ENCODE measurements at places on chromosomes 12 and 14.
A peak's percentile ranks its signal among the peaks of the same experiment; 100 is the strongest.

DNA sequence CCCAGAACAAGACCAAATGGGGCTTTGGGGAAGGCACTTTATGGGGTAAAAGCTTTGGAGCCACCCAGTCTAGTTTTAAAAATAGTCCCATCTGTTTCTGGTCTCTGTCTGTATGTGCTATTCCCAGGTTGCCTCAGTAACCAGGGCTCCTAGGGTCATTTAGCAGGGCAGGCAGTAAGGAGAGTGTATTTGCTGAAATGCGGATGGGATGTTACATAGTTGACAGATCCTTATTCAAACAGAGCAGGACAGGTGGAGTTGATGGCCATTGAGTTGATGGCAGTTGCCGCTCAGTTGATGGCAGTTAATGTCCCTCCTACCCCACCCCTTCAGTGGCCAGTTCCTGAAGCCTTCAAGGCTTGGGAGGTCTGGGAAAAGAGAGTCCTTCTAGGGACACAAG lies 4.6 kb downstream of the ZC3H10 start:
- DNase-seq: no peak

GRCh38 chr12:94206886-94207285 lies 58.5 kb downstream of the PLXNC1 start:
- DNase-seq: no peak

- DNase-seq: no peak
Measured at GRCh38 chr14:73762375-73762822, 48.2 kb upstream of the PNMA1 start.

DNA sequence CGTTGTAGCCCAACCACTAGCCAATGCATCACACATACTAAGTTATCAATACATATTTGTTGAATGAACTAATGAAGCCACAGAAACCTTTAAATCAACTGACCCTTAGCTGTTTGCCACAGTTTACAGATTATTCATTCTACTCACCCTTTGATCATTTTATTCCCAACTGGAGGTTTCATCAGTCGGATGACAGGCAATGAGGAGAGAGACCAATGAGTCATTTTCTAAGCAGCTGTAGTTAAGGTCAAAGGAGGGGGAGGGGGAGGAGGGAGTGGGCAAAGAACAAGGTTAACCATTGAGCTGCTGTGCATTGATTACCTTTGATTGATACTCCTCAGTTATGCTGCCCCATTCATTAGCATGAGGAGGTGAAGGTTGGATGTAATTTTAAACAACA lies 469.5 kb downstream of the VRK1 start:
- DNase-seq: peak; percentile 85

GRCh38 chr12:6166808-6167207 lies 33.4 kb upstream of the CD9 start:
- DNase-seq: no peak

DNA sequence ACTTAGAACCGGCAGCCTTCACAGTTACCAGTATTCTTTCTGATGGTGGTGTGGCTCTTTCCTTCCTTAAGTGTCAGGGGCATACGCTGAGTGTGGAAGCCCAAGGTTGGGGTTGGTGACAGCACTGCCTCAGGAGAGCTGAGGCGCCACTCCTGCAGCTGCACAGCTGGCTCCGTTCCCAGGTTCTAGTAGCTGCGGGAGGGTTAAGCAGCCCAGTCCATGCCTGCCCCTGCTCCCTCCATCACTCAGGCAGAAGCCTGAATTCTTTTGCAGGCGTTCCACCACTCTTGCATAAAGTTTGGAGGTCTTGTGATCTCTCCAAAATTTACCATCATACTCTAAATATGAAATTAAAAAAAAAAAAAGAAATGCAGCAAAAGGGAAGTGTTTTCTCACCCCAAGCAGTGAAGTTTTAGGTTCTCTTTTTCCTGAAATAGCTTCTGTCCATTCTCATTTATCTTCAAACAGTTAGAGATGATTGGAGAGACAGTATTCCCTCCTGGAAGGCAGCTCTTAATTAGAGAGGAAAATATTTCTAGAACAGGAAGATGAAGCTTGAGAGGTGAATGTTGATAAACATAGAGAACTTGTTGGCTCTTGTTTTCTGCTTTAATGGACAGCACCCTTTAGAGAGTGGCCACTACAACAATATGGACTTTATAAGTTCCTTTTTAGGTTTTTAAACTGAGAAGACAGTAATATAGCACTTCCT lies 136.1 kb downstream of the FGD4 start:
- peak; percentile 68 for DNase-seq

- DNase-seq: no peak
Measured at GRCh38 chr12:29499235-29499634, 1.7 kb upstream of the OVCH1 start.

Measured in fibroblast of skin of right biceps (primary cell).